Thoracic aorta (tissue), 2 donors: ENCODE measurements at places on chromosomes 11 and 22.

DNA sequence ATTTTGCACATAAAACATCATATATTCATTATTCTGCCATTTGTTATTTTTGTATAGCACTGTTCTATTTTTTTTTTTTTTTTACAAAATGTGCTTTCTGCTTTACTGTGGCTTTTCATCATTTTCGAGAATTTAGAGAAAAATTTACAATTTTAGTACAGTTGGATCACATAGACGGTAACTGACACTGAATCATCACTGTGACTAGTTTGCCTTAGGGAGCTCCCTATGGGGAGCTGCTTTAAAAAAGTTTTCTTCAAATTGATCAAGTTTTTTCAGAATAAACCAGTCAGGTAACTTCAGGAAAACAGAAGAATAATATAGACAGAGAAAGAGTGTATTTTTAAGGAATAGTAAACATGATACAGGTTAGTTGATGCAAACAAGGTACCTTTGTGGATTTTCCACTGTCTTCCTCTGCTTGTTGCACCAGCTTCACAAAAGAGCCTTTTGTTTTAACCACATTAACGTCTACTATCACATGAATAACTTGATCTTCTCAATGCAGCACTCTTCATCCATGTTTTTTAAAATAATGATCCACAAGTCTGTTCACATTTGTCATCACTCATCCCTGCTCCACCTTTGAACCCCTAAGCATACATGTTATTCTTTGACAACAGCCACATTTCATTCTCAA, 327.0 kb downstream of the DYNC2H1 start:
- no peak for DNase-seq

DNA sequence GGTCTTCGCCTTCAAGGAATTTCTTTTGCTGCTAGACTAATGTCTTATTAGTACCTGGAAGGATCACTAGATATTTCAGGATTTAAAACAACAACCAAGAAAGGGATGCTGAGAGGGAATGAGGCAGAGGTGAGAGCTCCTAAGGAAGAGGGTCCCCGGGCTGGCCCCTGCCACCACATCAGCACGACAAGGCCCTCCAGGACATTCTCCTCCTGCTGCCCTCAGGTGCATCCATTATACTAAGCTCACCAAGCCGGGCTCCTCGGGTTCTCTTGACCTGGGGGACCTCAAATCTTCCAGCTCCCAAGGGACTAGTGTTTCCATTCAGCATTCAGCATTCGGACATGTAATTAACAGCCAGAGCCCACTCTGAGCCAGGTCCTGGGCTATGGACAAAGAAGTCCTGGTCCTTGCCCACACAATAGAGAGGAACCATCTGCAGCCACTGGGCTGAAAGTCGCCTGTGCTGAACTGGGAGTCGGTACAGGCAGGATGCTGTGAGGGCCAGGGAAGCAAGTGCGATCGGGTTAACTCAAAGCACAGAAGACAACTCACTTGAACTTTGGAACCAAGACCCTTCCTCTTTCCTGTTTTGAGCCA, 29.4 kb upstream of the OAF start:
- DNase-seq = no peak

- DNase-seq = peak; percentile 33
Observed at GRCh38 chr22:46233231-46233630, 16.9 kb downstream of the CDPF1 start.

DNA sequence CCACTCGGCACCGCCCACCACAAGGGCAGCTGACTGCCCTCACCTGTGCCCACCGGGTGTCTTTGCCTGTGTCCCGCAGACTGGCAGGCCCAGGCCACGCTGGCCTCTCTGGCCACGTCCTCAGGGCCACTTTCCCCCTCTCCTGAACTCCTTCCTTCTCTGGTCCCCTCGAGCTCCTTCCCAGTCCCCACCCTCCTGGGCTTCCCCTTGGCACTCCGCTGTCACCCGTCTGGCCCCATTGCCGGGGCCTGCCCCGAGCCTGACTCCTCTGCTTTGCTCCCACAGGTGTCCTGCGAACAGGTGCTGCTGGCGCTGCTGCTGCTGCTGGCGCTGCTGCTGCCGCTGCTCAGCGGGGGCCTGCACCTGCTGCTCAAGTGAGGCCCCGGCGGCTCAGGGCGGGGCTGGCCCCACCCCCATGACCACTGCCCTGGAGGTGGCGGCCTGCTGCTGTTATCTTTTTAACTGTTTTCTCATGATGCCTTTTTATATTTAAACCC, 14.2 kb downstream of the MCAT start:
- no peak for DNase-seq

- no peak for DNase-seq
Observed at GRCh38 chr11:65553301-65554001, 4.7 kb downstream of the LTBP3 start.

GRCh38 chr11:134126217-134126822, 57.4 kb downstream of the JAM3 start:
- DNase-seq = no peak

DNA sequence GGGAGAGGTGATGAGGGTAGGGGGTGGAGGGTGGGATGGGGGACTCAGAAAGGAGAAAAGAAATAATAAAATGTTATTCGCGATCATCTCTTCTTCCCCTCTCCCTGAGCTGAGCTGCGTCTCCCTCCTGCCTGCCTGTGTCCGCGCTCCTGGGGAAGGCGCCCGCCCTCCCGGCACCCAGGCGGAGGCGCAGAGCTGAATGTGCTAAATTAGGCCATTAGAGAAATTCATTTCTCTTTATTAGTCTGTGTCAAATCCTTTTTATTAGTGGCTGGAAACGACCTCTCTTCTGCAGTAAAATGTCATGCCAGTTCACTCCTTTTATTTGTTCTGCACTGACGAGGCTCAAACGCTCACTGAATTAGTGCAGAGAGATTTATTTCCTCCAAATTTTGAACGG, 116.1 kb downstream of the FEZ1 start:
- no peak for DNase-seq

GRCh38 chr11:36192425-36193289, 96.6 kb downstream of the COMMD9 start:
- no peak for DNase-seq

GRCh38 chr22:38260761-38261681, 11.8 kb downstream of the TMEM184B start:
- no peak for DNase-seq

DNA sequence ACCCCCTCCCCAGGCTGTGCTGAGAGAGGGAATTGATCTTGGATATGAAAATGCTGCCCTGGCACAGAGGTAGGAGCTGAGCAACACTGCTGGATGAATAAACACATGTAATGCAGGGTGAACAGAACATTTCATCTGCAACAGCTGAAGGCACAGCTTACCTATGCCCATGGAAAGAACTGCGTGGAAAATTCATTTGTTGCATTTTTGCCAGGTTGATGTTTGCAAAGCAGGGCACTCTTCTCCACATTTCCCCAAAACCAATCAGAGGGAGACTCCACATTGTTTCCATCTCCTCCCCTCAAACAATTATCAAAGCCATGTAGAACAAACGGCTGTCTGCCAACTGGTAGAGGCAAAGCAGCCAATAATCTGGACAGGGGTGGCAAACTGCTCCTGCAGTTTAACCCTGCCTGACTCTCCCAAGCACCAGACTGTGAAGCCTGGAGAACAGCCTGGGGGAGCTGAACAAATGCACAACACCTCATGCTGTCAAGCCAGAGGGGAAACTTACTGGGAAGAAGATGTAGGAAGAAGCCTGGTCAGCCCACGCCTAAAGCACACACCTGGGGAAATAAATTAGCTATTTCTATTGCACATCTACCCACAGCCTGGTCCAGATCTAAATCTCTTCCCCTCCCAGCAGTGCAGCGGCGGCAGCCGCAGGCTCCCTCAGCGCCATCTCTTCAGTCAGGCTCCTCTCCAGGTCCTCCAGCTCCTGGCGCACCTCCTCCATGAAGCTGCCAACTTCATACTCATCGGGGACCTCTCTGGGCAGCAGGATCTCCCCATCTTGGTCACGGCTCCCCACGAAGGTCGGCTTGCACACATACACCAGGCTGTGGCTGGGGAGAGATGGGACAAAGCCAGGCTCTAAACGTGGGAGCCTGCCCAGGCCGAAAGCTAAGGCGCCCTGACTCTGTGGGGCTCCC, 44.3 kb downstream of the DKK3 start:
- DNase-seq = no peak

DNA sequence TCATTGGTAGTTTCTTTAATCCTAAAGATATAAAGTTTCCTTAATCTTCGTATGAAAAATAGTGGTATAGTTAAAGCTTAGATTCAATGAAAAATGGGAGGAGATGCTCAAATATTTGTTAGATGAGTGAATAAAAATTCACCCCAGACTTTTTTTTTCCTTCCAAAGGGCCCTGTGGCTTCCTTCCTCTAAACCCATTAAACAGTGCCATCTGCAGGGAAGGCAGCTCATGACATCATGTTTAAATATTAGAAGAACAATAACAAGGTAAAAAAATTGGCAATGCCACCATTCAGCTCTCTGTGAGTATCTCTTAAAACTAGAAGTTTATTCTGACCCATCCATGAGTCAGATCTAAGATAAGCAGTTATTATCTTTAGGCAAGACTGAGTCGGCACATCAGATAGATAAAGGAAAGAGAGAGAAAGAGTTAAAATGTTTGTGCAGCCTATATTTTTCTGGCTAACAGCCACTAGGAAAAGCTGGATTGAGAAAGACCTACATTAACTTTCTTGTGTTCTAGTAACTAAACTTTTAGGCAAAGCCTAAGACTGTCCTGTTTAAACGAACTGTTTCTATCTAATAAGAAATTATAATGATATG, 19.1 kb upstream of the OOSP1 start:
- no peak for DNase-seq

DNA sequence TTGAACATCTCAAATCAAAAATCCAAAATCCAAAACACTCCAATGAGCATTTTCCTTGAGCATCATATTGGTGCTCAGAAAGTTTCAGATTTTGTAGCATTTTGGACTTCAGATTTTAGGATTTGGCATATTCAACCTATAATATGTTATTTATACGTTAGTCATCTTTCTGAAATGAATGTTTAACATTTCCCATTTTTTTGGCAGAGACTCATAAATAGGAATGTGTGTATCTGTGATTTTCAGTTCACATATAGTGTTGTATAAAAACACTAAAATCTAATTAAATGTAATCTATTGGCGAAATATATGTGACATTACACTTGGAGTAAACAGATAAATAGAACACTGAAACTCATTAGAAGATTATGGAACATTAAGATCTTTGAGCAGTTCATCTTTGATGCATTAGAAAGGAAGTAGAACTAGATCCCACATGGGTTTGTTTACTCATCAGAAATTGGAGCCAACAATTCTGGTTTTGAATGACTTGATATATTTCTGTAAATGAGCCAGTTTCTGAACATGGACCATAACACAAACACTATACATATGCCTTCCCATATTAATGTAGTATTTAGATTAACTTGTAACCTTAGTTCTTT, 153.1 kb downstream of the UVRAG start:
- no peak for DNase-seq

DNA sequence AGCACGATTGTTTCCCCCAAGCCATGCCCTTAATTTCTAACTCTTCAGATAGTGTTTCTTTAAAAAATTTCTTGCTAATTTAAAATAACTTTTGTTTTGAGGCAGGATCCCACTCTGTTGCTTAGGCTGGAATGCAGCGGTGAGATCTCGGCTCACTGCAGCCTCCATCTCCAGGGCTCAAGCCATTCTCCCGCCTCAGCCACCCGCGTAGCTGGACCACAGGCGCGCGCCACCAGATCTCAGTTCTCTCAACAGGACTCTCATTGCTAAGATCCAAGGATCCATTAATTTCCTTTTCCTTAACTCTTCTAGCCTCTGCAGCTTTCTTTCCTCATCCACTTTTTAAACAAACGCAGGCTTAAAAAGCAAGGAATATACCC, 327 bp upstream of the MED17 start:
- no peak for DNase-seq

DNA sequence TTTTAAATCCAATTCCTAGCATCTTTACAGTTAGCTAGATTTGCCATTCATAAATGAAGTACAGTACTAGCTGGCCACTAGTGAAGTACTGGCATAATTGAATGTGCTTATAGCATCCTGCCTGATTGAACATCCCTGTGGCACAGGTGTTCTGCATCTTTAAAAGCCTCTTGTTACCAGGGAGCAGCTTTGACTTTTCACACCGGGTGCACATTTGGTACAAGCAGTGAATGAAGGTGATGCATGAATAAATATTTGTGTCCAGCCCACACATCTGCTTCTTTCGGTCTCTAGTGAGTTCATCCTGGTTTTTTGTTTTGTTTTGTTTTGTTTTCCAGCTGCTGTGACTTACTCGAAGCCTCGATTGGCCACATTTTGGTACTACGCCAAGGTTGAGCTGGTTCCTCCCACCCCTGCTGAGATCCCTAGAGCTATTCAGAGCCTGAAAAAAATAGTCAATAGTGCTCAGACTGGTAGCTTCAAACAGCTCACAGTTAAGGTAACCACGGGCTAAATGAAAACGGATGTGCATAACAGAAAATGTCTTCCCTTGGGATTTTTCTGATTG, 5.3 kb downstream of the ATP5MG start:
- no peak for DNase-seq

DNA sequence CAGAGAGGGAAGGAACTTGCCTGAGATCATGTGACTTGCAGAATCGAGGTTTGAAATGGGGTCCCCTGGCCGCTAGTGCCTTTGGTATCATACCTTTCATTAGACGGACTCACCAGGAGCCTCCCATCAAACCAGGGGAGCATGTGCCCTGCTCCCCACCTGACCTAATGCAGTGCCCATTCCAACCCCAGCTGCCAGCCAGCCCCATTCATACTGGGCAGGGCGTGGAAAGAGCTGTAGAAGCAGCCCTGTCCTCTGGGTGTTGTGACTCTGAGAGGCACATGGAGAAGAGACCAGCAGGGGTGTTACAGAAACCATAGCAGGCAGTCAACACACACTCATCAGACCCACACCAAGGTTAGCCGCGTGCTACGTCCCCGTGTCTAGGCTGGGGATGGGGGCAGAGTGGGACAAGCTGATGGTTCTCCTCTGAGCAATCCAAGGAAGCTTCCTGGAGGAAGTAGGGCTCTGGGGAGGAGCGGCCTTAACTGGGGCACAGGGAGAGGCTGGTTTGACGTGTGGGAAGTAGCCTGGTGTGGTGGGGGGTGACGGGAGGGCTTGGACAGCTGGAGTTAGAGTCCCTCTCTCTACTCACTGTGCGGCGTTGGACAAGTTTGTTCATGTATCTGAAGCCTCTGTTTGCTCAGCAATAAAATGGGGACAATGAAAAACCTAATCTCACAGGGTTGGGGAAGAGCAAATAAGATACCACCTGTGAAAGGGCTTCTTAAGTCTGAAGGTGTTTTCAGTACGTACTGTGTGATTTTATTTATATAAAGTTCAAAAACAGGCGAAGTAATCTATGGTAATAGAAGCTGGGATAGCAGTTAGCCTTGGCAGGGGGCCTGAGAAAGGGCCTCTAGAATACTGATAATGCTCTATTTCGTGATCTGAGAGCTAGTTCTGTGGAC, 14.0 kb downstream of the GRIK4 start:
- no peak for DNase-seq

GRCh38 chr11:62546244-62546928, at the start of gene AHNAK:
AHNAK (minus strand) TSS chr11:62546806; CDS start chr11:62536098, 10,708 bp downstream.
- DNase-seq = no peak

GRCh38 chr22:43883012-43883661, 8.7 kb downstream of the PNPLA5 start:
- DNase-seq = no peak
